CD4-positive, alpha-beta T cell treated with Interleukin-10 for 1 hour (primary cell): ENCODE measurements at places on chromosomes 7 and 10.

DNA sequence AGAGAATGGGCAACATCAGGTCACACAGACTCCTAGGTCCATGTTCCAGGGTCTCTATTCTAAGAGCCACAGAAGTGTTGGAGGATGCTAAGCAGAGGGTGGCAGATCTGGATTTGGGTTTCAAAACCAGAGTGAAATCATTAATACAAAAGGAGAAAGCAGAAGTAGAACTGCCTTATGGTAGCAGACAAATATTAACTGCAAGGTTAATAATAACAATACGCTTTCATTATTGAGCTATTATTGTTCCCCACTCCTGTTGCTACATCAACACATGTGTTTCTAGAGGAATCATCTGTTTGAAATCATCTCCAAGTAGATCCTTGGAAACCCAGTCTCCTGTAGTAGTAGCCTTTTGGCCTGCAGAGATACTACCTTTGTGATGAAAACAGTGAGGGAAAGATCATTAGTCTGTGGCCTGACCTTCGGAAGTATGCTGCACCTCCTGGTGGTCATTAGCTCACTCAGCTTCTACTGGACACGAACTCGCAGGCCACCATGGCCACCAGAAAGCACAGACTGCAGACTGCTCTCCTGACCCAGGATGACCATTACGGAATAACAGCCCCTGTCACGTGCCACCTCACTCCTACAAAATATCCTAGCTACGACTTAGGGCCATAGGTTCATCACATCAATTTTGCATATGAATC, 84.6 kb downstream of the XPNPEP1 start:
- no peak for DNase-seq

DNA sequence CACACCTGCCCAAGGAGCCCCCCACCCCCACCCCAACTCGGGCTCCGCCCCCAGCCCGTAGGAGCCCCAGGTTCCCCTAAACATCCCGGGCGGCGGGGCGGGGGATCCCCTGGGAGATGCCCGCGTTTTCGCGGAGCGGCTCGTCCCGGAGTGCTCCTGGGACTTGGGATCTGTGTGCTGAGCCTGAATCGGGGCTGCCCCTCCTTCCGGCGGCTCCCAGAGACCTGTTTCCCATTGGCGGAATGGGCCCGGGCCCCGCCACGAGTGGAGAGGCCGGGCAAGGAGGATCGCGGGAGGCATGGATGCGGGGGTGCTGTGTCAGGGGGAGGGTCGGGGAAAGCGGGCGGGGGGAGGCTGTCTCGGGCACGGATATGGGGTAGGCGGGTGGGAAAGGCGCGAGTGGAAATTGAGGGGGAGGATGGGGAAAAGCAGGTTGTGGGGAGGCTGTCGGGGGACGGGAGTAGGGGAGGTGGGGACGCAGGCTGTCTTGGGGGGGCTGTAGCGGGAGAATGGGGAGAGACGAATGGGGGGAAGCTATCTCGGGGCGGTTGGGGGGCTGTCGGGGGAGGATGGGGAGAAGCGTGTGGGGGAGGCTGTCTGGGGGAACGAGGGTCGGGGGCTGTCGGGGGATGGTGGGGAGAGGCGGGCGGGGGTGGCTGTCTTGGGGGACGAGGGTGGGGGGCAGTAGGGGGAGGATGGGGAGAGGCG, 572 bp upstream of the BHLHA15 start:
- DNase-seq, result no peak

DNA sequence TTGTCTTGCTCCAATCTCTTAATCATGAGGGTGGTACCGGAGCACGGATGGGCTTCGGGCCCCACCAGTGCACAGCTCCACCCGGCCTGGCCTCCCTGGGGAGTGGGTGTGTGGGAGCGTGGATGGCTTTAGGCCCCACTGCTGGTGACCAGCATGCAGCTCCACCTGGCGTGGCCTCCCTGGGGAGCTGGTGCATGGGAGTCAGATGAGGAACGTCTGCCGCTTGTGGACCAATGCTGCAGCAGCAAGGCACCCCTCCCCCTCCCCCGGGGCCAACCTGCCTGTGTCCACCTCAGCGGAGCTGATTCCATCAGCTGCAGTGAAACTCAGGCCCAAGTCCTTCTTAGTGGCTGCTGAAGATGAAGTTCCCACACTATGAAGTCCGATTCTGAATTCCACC, 511.4 kb downstream of the PTPRN2 start:
- no peak for DNase-seq

GRCh38 chr7:69687739-69688433, 89.6 kb downstream of the AUTS2 start:
- no peak for DNase-seq

GRCh38 chr10:78602201-78602932, 466.4 kb upstream of the ZMIZ1 start:
- DNase-seq, result no peak

DNA sequence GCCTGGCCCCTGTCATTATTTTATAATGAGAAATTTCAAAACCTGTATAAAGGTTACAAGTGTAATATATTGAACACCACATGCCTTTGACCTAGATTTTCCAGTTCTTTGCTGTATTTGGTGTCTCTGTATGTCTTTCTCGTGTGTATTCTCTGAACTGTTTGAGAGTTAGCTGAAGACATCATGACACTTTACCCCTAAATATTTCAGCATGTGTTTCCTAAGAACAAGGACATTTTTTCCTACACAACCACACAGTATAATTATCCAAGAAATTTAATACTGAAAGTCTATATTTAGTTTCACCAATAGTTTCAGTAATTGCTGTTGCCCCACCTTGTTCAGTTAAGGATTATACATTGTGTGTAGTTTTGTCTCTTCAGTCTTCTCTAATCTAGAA, 14.8 kb downstream of the ZRANB1 start:
- DNase-seq, result no peak

DNA sequence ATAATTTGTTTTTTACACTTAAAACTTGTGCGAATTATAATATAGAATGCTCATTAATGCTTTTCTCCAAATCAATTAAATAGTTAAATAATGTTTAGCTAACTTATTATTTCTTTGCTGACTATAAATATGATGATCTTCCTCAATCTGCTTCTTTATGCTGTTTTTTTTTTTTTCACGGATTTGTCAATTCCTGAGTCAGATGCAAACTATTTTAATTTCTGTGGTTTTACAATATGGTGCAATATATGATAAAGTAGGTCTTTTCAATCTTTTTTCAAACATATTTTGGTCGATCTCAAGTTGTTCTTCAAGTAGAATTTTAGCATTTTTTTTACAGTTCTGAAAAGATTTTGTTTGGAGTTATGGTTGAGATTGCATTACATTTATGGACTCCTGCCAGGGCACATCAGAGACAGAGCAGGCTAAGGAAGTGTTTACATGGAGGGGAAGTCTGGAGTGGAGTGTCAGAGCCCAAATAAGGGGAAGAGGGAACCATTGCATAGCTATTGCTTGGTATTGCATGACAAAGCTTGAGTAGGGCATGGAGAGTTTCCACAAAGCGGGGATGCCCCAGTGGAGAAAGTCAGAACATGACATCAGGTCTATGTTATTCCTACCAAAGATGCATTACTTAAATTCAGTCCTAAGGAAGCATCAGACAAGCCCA, 204.4 kb downstream of the OTUD1 start:
- no peak for DNase-seq

GRCh38 chr10:22505911-22506685, 160.8 kb downstream of the SPAG6 start:
- DNase-seq, result peak; percentile 52

GRCh38 chr7:123682690-123683089, 27.0 kb downstream of the LMOD2 start:
- peak; percentile 61 for DNase-seq
